ENCODE measurements at places on chromosomes 5 and 9.

DNA sequence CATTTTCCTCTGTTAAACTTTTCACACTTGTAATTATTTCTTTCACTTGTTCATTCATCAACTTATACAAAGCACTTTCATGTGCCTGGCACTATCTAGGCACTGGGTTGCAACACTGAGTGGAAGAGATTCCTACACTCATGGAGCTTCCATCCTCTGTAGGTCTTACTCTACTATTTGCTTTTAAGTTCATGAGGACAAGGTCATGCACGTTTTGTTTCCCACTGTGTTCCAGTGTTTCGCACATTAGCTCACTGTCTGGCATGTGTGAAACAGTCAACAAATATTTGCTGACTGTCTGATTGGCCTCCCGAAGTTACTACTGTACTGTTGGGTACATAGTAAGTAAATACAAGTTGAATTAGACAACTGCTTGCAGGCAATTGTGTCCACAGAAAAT, 87.9 kb upstream of the IFNK start:
- DNase-seq, result peak; percentile 91

DNA sequence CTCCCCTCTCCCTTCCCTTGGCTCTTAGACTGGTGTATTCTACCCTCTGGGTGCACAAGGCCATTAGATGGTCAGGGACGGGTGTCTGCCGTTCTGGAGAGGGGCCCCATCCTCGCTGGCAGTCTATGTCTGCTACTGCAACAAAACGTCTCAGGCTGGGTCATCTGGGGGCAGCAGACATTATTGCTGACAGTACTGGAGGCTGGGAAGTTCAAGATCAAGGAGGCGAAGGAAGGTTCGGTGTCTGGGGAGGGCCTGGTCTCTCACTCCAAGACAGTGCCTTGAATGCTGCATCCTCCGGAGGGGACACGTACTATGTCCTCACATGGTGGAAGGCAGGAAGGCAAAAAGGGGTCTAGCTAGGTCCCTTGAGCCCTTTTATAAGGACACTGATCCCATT, 93.4 kb upstream of the COL5A1 start:
- no peak for DNase-seq

GRCh38 chr5:140108093-140109017, 5.6 kb upstream of the PURA start:
- DNase-seq, result peak; percentile 65

DNA sequence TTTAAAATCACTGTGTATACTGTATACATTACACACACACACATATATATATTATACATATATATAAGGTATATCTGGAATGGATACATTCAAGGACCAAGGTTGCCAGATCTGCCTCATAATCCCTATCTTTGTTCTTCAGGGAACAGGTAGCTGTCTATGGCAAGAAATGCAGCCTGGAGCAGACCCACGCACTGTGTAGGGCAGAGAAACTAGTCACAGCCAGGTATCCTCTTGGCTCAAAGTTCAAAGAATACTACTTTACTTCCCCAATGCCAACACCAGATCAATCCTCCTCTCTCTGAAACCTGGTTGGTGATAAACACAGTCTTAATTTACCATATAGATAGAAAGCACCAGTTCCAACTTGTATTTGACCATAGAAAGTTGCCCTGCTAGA, 313.6 kb downstream of the PRELID2 start:
- no peak for DNase-seq

- DNase-seq, result no peak
Measured at GRCh38 chr9:39587844-39588499, 232.5 kb downstream of the SPATA31A1 start.

- no peak for DNase-seq
Measured at GRCh38 chr5:17619354-17619753, 9.2 kb downstream of the TAF11L12 start.

DNA sequence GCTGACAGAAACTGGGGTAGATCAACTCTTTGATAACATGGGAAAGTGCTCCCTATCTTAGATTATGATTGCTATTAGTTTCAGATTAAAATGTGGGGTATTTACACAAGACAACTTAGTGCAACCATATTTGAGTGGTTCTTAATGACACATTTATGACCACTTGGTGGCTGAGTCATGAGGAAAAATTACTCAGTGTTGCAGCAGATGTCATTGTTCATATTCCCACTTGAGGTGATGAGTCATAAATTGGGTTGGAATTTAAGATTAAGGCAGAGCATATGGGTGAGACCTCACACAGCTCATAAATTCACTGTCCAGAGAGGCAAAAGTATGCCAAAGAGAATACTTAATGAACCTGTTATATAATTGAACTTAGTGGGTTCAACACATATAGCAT, 408.3 kb downstream of the DMRT2 start:
- DNase-seq, result peak; percentile 42

DNA sequence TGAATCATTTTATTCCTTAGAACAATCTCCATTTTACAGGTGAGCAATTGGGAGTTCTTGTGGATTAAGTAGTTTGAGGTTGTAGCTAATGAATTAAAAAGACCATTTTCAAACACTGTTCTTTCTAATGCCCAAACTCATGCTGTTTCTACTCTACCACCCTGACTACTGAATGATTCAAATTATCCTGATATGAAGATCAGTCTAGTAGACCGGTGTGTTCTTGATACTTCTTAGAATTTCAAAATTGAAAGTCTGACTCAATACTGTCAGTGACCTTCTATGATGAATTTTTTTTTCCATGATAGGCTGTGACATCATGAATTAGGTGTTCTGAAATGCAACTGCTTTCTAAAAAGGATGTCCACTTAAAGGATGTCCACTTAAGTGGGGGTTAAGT, 515.5 kb downstream of the DMAC1 start:
- DNase-seq, result no peak

DNA sequence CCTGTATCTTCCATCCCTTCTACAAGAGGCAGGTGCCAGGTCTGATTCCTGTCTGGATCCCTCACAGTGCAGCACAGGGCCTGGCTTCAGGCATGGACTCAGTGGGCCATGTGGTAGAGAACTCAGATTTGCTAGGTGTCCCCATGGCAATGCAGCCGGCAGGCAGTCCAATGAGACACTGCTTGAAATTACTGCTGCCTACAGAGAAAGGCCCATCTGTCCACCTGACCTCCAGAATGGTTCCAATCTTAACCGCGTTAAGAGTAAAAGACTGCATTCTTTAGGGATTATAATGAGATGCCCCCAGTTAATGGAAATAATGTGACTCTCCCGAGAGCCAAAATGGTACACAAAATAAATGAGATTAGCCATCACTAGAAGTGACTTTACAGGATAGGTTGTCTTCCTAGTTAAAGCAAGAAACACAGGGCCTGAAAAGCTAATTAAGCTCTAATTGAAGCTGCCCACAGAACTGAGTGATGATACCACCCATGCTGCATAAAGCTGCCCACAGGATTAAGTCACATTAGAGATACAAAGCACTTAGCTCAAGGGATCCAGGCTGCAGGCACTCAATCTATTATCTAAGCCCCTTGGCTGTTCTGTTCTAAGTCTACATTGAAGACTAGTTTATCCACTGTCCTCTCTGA, 11.4 kb downstream of the FAM193B start:
- peak; percentile 53 for DNase-seq

DNA sequence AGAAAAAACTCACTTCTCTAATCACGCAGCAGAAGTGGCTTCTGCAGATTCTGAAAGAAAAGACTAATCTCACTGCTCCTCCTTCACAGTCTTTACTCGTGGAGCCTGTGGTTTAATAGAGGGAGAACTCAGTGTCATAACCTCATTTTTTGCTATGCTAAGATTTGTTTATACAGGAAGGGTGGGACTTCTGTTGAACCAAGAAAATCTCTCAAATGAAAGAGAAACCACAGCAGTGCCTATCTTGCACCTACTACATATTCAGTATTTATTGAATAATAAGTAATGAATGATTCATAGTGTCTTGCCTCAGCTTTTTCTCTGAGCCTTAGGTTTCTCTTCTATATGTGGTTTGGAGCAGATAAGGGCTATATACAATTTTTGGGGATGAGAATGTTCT, 136.1 kb upstream of the DMAC1 start:
- no peak for DNase-seq

DNA sequence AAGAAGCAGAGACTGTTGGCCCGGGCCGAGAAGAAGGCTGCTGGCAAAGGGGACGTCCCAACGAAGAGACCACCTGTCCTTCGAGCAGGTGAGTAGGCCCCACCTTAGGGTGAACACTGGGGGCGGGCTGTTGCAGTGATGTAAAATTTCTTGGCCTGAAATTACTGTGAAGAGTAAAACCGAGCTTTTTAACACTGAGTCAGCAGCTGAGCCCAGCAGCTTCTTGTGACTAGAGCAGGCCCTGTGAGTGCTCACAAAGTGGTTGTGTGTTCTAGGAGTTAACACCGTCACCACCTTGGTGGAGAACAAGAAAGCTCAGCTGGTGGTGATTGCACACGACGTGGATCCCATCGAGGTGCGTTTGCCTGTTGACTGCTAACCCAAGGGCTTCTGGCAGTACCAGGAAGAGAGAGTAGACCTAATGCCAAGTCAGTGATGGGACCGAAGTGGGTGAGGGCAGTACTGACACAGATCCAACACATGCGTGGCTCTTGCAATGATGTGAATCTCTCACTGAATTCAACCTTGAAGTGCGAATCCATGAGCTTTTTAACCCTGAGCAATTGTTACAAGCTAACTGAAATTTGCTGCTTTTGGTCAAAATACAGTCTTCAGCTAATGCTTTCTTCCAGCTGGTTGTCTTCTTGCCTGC, 2.1 kb downstream of the RPL7A start:
- DNase-seq, result no peak

- no peak for DNase-seq
Measured at GRCh38 chr9:19160085-19160484, 32.8 kb upstream of the PLIN2 start.

DNA sequence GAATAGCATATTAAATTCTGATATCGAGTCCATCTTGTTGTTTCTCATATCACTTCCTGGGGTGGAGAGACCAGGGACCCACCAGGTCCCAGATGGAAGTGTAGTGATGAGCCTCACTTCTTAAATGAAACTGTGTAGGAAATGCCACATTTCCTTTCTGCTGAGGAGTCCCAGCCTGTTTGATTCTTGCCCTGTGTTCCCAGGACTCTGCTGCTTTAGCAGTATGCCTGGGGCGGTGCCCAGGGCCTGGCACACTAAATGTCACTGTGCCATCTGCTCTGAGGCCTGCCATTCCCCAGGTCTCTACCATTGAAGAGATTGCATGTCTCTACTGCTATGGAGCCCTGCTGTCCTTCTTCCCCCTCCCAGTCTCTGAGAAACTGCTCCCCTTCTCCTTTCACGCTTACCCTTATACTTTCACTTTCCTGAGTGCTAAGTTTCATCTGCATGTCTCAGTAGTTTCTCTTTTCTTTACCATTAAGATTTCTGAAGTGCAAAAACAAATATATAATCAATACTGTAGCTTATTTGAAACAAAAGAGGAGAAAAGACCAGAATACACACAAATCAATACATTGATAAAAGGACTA, 260.4 kb downstream of the GABRB2 start:
- DNase-seq, result no peak

DNA sequence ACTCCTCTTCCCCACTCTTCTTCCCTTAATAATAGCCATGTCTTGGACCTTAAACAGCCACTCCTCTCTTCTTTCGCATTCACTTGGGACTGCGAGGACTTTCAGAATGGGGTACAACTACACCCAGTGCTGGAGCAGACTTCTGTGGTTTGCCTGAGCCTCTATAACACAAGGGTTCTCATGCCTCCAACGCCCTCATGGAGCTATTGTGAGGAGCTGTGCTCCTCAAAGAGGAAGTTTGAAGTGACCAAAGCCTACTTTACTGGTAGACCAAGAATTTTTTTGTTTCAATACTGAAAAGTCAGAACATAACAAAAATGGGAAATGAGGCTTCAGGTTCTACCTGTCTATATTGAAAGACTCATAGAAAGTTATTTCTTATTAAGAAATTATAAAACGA, 316.4 kb downstream of the PIK3R1 start:
- DNase-seq, result no peak

DNA sequence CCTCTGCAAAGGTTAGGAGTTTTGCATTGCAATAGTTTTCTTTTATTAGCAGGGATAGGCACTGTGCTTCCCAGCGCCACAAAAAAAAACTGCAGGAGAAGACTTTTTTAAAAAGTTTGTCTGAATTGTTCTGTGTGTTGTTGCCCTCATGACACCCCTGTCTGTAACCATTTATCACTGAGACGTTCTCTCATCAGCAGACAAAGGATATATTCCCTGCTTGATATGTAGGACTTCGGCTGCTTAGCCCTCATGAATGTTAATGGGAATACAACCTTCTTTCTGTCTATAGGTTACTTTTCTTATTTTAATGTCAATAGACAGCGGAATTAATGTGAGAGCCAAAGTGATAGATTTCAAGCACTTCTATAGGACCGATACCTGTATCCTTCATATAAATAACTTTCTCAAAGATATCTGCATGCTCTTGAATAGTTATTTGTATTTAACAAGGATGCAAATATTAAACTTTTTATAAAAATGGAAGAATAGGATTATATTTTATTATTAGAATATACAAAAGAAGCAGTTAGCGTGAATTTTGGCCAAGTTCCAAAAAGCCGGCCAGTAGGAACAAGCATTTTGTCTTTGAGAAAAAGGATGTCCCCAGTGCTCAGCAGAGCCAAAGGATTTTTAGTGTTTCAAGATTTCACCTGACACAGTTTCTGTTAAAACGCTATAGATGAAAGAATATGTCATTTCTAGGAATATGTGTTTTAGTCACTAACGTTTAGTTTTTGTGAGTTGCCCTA, 1.5 kb upstream of the LYSMD3 start:
- DNase-seq, result peak; percentile 72

DNA sequence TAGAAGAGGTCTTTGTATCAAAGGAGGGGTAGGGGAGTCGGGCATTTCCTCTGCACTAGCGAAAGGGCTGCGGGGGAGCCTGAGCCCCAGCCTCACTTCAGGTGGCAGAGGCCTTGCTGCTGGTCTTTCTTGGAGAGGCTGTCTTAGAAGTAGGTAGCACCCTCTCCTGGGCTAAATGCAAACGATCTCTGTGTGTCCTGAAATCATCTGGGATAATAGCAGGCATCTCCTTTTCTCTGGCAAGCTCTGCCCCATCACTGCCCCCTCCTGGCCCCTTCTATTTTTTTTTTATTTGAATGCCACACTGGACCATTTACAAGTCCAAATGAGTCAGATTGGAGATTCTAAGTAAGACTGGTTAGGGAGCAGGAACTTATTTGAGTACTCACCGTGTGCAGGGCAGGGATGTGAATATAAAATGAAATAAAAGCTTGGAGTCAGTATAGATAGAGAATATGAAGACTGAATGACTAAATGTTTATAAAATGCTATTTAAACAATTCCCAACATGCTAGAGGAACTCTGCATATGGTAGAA, 137.1 kb downstream of the FGF1 start:
- peak; percentile 83 for DNase-seq

- DNase-seq, result peak; percentile 25
Measured at GRCh38 chr9:73167614-73168013, 15.9 kb downstream of the ANXA1 start.

DNA sequence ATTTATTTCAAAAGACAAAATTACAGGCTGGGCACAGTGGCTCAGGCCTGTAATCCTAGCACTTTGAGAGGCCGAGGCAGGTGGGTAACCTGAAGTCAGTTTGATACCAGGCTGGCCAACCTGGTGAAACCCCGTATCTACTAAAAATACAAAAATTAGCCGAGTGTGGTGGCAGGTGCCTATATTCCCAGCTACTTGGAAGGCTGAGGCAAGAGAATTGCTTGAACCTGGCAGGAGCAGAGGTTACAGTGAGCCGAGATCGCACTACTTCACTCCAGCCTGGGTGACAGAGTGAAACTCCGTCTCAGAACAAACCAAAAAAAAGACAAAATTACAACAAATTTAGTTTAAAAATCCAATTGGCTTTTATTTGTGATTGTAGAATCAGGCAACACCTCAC, 14.3 kb upstream of the SLC30A5 start:
- DNase-seq, result no peak

Data from NCI-H69 (cell line).